ENCODE measurements at places on chromosomes 7 and 10. TPM values are rescaled to one million over a fixed set of nuclear protein-coding genes. Genes with fewer than 3 reads are reported as not detected.

The ZNF853 gene
- total RNA-seq: 0.48 TPM

The NXPH1 gene
- not detected for total RNA-seq

The MEIG1 gene
- 1.7 TPM for total RNA-seq

The PRSS37 gene
- total RNA-seq: not detected

The TEX47 gene
- total RNA-seq: not detected

The ZNF282 gene
- total RNA-seq: 26.6 TPM

The ACSM6 gene
- not detected for total RNA-seq

The CAV2 gene
- total RNA-seq: not detected

The AKR1C2 gene
- not detected for total RNA-seq

The RHOBTB1 gene
- 0.07 TPM for total RNA-seq

The ADAM12 gene
- total RNA-seq: not detected

The GIMAP2 gene
- total RNA-seq: not detected

The PITX3 gene
- total RNA-seq: not detected

Measured in OCI-LY7 (cell line).